Hypothalamus (tissue), 51 donors: ENCODE measurements at places on chromosomes 3 and 15.
A peak's percentile ranks its signal among the peaks of the same experiment; 100 is the strongest.

- no peak for DNase-seq
These were observed 275.2 kb upstream of the MEIS2 start for GRCh38 chr15:37375519-37375918.

DNA sequence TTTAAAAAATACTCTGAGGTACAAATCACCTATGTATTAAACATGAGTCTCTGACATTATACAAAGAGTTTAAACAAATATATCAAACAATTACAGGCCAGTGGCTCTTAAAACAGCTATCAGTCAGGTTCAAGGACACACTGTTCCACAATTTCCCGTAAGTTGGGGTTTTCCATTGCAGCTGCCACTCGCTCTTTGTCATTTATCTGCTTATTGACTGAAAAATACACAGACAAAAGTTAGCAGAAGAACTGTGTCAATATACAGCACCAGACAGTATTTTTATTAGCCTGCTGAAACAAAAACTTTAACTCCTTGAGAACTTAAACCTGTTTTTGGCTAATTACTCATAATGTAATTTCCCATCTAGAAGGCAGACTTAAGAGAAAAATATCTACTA lies 20.8 kb downstream of the CIAO2A start:
- no peak for DNase-seq

GRCh38 chr3:122003112-122003511 lies 18.9 kb downstream of the ILDR1 start:
- no peak for DNase-seq

- peak; percentile 22 for DNase-seq
These were observed 81.0 kb upstream of the BNC1 start for GRCh38 chr15:83365370-83365938.

GRCh38 chr3:12312010-12312409 lies 23.1 kb downstream of the PPARG start:
- no peak for DNase-seq

DNA sequence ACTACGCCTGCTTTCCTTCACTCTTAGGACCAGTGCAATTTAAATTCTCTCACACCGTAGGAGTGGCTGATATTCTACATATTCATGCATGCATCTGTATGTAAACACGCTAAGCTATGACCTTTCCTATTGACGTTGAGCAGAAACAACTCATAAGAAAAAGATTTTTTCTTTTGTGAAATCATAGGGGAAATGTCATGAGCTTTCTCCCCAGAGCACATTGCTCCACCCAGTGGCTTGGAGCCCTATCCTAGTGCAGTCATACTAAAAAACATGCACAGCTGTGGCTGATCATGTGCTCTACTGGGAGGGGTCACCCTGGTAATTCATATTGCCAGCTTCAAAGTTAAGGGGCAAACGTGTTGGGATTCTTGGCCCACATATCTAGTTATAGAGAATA lies 1.8 kb upstream of the MESD start:
- no peak for DNase-seq

- DNase-seq = no peak
These were observed 10.6 kb downstream of the ALAS1 start for GRCh38 chr3:52208556-52208955.

GRCh38 chr3:53800041-53800906 lies 45.9 kb downstream of the CHDH start:
- no peak for DNase-seq

DNA sequence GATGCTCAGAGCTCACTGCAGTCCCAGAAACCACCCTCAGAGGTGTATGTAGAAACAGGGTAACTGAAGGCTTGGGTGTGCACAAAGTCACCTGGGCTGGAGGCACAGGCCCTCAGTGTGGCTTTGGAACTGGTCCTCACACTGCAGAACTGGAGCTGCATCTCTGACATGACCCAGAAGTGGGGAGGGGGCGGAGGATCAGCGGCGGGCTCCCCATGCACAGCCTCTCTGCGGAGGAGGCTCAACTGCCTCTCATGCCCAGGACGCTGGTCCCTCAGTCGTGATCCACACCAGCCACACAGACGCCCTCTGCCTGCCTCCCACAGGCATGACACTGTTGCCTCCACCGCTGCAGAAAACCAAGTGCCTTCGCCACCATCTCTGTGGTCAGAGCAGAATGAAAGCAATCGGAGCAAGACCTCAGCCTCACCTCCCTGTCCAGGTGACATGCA lies 73.7 kb downstream of the TM2D3 start:
- DNase-seq = no peak

GRCh38 chr3:70180664-70181063 lies 131.8 kb downstream of the MDFIC2 start:
- no peak for DNase-seq

DNA sequence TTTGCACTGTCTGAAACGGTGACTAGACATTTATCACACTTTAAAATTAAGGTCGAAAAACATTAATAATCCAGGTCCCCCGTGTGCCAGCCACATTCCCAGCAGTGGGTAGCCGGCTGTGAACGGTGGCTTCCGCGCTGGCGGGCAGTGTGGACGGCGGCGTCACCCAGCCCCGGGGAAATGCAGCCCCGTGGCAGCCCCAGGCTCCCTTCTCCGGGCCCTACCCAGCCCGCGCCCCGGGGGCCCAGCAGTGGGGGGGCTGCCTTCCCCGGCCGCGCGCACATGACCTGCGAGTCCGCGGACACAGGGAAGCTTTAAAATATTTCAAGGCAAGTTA lies 25.3 kb downstream of the GABRA5 start:
- DNase-seq = no peak

DNA sequence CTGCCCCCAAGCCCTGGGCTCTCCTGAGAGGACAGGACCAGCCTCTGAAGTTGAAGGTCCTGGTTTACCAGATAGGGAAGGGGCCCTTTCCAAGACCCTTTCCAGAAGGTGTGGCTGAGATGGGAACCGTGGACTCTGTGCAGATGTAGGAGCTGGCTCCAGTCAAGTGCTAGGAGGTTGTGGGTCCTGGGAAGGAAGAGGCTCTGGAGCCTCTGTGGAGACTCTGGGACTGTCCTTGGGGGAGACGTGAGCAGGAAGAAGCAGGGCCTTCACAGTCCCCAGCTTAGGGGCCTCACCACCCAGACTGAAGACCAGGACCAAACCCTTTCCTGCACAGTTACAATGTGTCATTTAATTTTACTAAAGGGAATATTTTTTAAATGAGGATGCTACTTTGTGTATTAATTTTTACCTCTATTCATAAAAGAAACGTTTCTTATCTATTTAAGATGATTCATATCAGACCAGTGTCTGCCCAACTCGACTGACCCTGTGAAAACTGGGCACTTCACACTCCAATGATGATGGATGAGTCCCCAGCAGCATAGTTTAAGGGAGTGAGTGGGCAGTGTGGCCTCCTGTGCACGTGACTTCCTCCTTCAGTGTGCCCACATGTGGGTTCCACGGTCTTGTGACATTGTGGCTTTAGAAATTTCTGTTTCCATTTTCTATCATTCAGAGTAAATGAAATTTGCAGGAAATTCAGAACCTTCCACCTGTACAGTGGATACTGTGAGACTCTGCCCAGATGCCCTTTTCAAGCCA lies 10.9 kb downstream of the CCR5AS start:
- DNase-seq = no peak

GRCh38 chr3:149203758-149204157 lies 17.9 kb downstream of the CP start:
- DNase-seq = no peak

DNA sequence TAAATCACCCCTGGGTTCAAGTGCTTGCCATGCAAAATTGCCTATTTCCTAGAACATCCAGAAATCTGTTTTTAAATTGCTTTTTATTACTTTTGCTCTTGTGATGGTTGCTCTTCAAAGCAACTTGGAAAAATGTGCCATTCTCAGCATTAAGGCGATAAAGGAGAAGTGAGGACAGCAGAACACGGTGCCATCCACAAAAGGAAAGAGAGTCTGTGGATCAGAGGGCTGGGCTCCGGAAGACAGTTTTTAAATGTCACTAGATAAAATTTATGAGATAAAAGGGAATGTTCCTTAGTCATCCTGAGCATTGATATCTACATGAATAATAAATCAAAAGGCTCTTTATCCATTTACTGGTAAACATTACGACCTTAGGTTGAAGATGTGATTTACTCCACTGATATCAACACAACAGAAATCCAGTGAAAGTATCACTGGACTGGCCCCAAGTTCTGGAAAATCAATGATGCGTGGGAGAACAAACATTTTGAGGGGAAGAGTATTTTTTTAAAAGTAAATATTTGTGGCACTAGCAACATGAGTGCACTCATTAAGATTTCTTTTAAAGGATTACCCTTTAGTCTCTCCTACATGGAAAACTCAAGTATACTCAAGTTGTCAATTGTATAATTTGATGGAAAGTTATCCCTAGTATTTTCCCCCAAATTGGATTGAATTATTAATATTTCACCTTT lies 554.7 kb downstream of the FHIT start:
- no peak for DNase-seq

- DNase-seq = no peak
These were observed 10.9 kb downstream of the PXYLP1 start for GRCh38 chr3:141242377-141243092.

GRCh38 chr15:39313881-39314280 lies 267.0 kb upstream of the THBS1 start:
- no peak for DNase-seq

GRCh38 chr3:189375532-189375931 lies 203.8 kb downstream of the TPRG1 start:
- DNase-seq = no peak

GRCh38 chr3:110027446-110028080 lies 690.2 kb upstream of the DPPA4 start:
- DNase-seq = no peak
